Ecto neural progenitor cell (in vitro differentiated cells): ENCODE measurements at places on chromosomes 16 and 17.

DNA sequence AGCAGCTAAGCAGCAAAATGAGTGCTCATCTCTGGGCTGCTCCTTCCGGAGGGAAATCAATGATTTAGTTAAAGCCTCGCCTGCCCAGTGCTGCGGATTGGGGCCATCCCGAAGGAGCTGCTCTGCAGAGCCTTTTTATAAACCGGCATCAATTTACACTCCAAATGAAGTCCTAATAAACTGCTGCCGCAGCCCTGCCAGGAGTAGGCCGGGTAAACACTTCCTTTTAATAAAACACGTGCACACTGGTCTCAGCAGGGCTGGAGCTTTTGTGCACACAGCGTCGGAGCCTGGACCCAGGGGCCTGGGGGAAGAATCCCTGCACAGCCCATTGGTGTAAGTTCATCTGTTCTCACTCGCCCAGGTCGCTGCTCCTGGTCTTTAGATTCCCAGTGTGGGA lies 79.6 kb upstream of the HS3ST2 start:
- DNase-seq, result no peak

DNA sequence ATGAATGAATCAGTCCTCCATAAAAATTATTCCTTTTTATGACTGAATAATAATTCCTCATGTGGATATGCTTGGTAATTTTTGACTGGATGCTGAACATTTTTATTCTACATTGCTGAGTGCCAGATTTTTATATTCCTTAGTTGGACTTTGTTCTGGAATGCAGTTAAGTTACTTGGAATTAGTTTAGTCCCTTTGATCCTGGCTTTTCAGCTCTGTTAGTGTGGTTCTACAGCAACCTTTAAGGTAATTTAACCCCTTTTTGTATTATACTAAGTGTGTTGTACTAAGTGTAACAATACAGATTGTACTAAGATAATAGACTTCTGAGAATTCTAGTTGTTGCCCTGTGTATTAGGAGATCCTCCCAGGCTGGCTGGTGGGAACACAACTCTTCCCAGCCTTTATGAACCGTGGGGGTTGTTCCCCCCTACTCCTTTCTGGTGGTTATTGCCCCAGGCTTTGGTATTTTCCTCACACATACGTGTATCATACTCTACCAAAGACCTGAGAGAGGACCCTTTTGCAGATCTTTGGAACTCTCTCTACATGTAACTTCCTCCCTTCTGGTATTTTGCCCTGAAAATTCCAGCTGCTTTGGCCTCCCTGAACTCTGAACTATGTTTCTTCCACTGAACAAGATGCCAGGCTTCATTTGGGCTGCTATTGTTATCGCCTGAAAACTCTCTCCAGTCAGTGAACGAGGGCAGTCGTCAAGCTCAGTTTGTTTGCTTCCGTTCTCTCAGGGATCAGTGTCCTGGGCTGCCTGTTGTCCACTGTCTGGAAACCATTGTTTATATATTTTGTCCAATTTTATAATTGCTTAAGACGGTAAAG lies 30.5 kb downstream of the TANGO6 start:
- DNase-seq, result no peak

- DNase-seq, result no peak
Measured at GRCh38 chr16:76565542-76565941, 288.3 kb downstream of the CNTNAP4 start.

- no peak for DNase-seq
Measured at GRCh38 chr17:83161298-83162034, 82.1 kb downstream of the METRNL start.

GRCh38 chr16:11094857-11095565 lies 150.6 kb downstream of the CLEC16A start:
- DNase-seq, result no peak

DNA sequence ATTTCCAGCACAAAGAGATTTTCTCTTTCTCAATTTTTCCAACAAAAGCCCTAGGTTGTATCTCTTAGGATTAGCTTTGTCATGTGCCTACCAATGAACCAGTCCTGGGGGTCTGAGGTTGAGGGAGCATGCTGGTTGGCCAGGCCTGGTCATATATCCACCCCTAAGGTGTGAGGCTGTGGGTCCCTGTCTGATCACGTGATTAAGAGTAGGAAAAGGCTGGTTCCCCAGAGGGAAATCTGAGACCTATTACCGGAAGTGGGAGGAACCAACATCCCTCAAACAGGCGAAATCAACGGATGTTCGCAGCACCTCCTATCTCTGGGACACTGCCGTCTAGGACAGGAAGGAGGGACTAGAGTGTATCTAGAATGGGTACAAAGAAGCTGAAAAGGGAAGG lies 185.7 kb upstream of the IRX5 start:
- no peak for DNase-seq

DNA sequence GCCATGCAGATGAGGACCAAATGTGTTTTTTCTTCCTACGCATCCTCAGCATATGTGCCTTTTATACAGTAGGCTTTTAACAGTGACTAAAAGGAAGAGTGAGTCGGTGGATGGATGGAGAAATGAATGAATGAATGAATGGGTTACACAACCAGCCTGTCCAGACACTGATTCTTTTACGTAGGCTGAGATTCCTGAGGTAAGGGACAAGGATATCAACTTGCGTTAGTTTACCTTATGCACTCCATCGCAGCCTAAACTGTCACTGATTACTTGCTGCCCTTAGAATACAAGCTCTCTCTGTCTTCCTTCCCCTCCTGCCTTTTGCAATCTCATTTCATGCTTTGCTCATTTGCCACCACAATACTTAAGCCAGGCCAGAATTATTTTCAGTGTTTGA lies 59.0 kb downstream of the RBFOX1 start:
- DNase-seq, result no peak

DNA sequence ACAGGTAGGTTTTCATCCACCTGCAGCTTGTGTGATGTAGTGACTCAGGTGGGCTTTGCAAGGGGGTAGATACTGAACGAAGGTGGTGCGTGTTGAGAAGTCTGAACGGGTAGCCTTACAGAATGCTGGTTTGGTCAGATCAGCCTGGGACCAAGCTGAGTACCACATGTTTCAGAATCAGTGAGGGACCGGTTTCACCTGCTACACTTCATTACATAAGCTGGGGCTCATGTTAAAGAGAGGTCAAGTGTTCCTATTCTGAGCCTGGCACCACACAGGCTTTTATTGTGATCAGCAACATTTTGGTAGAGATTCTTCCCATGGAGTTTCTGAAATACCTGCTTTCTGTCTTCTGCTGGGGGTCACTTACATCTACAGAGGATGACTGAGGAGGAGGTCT lies 207.4 kb upstream of the EEF2KMT start:
- no peak for DNase-seq

DNA sequence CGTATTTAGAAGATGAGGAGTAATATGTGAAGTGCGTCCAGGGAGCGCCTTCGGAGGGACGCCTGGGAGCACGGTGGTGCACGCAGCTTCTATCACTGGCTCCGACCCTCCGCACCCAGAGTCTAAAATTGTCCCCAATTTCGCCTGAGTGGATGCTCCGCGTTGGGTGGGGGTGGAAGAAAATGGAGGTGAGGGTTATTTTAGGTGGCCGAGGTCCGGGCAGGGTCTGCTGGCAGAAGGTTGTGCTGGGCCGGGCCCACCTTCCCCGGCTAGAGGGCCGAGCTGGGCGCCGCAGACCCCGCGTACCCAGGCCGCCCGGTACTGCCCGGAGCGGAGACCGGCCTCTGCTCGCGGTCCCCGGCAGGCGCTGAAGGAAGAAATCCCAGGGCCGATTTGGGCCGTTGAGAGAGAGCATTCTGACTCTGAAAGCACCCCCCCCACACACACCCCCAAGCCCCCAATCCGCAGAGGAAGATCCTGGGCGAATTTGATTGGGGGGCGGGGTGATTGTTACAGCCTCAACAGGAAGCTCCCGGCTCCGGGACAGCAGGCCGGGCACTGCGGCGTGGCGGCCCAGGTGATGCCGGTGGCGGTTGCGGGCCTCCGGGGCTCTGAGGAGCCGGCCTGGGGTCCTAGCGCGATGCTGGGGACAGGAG lies 3.0 kb downstream of the BAHCC1 start:
- DNase-seq, result no peak

DNA sequence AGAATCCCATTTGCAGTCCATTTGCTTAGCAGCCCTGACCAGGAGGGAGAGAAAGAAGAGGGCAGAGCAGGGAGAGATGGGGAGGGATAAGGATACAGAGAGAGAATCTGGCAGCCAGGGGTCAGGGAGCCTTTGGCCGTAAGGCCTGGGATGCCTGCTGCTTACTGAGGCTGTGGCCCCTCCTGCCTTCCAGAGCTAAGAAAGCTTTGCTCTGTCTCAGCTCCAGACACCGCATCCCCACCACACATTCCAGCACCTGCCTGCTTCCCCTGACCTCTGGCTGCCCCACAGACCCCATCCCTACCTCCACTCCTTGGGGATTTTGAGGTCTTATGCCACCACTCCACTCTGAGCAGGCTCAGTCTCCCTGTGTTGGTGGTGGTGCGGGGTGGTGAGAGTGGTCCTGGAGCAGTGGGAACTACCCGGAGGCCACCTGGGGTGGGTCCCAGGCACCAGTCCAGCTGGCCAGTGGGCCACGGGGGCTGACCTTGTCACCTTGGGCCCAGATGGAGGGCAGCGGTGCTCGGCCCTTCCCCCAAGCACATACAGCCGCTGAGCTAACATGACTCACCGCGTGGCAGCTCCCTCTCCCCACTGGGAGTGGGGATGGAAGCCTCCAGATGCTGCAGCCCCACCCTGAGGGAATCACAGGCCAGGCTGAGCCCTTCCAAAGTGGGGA lies 58.3 kb downstream of the RAI1 start:
- DNase-seq, result no peak

DNA sequence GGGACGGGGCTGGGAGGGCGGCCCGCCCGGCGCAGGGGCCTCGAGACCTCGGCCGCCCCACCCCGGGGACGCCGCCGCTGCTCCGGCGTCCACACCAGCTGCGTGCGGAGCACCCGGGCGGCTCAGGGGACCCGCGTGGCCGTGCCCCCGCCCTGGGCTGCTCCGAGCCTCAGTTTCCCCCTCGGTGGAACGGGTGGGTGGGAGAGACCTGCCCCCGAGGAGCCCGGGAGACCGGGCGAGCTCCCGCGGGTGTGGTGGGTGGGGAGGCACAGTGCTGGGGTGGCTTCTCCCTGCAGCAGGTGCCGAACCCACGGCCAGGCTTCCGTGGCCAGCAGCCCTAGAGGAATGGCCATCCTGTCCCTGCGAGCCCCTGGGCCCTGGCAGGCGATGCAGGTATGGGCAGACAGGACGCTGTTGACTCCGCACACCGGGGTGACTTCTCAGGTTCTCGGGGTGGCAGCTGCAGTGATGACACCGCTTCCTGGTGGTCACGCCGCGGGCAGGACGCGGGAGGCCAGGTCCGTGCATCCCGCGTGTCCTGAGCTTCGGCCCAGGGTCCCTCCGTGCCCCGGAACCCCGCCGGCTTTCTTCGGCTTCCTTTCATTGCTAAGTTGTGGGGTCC lies 677 bp downstream of the DEF8 start:
- DNase-seq, result no peak

- no peak for DNase-seq
Measured at GRCh38 chr16:87414251-87414680, 22.1 kb downstream of the MAP1LC3B start.

GRCh38 chr16:3004319-3004718 lies 8.4 kb upstream of the CLDN9 start:
- no peak for DNase-seq

- DNase-seq, result no peak
Measured at GRCh38 chr17:20092973-20093626, 83.9 kb downstream of the SPECC1 start.

- DNase-seq, result no peak
Measured at GRCh38 chr17:77151186-77151585, 10.4 kb downstream of the SEC14L1 start.

DNA sequence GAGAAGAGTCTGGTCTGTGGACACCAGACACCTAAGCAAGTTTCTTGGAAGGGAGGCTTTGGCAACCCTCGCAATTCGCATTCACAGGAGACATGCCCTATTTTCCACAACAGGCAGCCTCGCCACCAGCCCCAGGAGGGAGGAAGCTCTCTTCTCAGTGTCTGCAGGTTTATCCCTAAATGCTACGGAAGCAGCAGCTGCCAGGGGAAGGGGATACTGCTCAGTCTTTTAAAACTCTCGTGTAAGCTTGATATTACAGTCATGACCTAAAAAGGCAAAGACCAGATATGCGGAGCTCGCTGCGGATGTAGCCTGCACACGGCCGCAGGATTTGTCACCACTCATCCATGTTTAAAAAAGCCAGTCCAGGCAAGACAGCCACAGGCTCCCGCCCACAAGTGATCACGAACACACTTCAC lies 159.2 kb upstream of the RPH3AL start:
- DNase-seq, result no peak

- no peak for DNase-seq
Measured at GRCh38 chr17:77869041-77869599, 89.4 kb upstream of the TNRC6C start.

DNA sequence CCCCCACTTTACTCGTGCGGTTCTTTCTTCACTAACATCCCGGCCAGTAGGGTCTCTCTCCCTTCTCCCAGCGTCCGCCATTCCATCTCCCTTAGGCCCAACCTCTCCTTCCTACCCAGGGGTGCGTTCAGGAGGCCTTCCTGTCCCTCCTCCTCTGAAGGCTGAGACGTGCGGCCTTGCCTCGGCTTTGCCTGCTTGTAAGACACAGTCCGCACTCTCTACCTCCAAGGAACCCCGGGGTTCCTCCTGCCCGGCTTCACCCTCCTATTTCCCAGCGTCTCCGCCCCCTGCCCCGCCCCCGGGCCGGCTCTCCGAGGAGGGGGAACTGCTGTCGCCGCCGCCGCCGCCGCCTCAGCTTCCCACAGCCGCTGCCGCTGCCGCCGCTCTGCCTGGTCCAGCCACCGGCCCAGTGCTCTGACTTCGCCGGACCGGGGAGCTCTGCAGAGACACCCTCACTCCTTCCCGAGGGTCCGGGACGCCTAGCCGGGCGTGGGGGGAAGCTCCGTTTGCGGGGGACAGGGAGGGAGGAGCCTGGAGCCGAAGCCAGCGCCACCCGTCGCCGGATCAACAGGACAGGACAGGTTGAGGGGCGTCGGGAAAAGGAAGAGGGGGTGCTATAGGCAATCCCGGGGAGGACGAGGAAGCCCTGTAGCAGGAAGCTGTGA lies 1.2 kb upstream of the FGF11 start:
- peak; percentile 87 for DNase-seq

DNA sequence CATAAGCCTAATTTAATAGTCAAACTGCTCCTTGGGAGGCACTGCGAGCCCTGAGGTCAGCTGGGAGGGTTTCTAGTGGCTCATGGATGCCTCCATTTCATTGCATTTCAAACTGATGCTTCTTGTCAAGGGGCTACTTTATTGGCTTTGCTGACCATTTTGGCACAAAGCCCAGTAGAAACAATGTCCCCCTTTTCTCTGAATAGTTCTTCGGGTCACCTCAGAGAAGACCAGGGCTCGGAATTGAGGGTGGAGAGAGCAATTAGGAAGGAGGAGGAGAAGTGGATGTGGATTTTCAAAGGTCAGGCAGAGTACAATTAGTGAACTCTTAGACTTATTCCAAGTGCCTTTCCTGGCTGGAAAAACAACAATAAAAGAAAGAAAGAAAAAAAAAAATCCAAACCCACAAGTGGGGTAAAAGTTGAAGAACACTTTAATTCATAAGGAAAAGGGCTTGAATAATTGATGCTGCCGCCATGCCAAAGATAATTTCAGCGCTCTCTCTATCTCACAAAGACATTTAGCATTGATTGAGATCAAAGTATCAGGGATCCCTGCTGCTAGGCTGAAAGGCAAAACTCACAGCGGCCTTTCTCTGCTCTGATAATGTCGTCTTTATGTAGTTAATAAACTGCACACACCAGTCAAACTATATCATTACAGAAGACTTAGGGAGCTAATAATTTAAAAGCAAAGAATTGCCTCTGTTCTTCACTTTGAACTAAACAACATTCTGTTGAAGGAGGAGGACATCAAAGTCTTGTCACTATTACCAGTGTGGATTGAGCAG lies 122.7 kb downstream of the RGS9 start:
- DNase-seq, result no peak
